Esophagus muscularis mucosa (tissue), 4 donors: ENCODE measurements at places on chromosomes 7 and 10. TPM values are rescaled to one million over a fixed set of nuclear protein-coding genes. Genes with fewer than 3 reads are reported as not detected.

The ZNF3 gene
- 25.3 TPM for total RNA-seq

The BLNK gene
- total RNA-seq = 0.86 TPM

The LRCH4 gene
- 44.6 TPM for total RNA-seq

The ZNRF2 gene
- total RNA-seq = 18.3 TPM

The VAX1 gene
- not detected for total RNA-seq

The RNF32 gene
- 0.29 TPM for total RNA-seq

The MGMT gene
- total RNA-seq = 18.4 TPM

The FGFR2 gene
- total RNA-seq = 59.6 TPM

The EIF5AL1 gene
- total RNA-seq = 0.17 TPM

The IL15RA gene
- 30.1 TPM for total RNA-seq

The UTF1 gene
- not detected for total RNA-seq

The KMT2E gene
- 77.0 TPM for total RNA-seq

The ZNF25 gene
- total RNA-seq = 21.8 TPM

The FAM180A gene
- total RNA-seq = 0.83 TPM

GRCh38 chr7:66741710-66742049 lies 1.1 kb downstream of the RABGEF1 start:
- DNase-seq = no peak

DNA sequence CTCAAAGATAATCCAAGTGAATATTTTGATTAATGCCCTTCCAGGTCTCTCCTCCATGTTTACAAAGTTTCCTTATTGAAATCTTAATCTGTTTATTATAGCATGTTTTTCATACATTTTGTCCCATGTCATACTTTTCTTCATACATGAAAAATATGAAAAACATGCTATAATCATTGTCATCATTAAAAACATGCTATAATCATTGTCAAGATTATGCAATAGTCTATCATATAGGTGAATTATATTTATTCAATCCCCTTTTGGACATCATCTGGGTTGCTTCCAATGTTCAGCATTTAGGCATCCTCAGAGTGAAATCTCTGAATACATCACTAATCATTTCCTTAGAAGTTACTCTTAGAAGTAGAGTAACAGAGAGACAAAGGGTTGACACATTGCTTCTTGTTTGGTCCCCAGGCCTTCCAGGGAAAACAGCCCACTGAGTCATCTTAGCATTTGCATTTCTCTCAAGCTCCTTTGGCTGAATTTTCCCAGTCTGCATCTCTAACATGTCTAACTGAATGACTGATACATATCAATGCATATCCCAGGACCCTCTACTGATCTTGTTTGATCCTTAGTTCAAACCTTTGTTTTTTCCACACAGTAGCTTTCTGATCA lies 87.0 kb downstream of the SGMS1 start:
- DNase-seq = peak; percentile 19

DNA sequence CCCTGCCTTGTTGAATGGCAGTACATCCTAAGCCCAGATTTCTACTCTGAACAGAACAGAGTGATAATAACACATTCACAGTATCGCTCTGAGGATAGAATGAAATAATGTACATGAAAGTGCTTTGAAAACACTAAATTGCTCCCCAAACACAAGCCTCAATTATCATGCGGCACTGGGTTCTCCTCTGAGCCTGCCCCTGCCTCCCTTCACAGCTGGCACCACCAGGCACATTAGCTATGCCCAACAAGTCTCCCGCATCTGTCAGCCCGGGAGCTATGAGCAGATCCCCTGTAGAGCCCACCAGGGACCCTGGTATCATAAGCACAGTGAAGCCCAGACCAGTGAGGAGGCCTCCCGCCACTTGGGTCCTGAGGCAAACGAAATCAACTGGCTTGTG lies 405.5 kb downstream of the GRID1 start:
- no peak for DNase-seq

DNA sequence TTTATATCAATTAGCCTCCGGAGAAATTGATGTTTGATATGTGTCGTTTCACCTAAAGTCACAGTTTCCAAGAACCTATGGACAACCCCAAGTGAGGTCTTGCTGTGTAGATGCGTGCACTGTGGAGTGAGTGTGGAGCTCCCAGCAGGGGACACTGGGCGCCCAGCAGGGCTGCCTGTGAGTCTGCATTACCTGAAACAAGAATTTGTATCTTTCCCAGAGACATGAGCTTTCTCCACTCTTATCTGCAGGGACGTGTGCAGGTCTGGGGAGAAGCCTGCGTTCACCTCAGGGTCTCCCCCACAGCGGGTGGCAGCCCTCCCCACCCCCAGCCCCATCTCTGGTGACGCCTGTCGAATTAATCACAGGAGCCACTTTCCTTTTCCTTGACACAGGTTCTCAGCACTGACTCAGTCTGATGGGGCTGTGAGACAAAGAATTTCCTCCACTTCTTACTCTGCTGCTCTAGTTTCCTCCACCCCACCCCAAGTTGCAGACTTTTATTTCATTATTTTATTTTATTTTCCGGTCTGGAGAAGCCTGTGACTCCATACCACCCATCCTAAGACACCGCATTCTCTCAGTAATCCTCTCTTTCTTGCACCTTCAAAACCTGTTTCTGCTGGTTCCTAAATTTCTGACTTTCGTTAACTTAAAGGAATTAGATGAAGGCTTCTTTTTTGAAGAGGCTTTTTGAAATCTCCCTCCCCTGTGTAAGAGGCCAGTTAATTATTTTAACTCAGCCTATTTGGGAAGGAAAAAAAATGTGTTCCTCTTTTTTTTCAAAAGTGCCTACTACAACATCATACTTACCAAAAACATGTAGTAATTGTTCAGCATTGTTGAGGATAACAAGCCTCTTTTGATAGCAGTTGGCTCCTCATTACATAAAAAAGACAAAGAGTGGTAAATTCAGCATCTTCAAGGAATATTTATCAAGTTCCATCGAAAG lies 17.0 kb upstream of the INSIG1 start:
- DNase-seq = no peak

- DNase-seq = no peak
Observed at GRCh38 chr10:122464250-122464510, 2.8 kb downstream of the HTRA1 start.

- DNase-seq = no peak
Observed at GRCh38 chr7:988963-989529, 6.1 kb downstream of the CYP2W1 start.

DNA sequence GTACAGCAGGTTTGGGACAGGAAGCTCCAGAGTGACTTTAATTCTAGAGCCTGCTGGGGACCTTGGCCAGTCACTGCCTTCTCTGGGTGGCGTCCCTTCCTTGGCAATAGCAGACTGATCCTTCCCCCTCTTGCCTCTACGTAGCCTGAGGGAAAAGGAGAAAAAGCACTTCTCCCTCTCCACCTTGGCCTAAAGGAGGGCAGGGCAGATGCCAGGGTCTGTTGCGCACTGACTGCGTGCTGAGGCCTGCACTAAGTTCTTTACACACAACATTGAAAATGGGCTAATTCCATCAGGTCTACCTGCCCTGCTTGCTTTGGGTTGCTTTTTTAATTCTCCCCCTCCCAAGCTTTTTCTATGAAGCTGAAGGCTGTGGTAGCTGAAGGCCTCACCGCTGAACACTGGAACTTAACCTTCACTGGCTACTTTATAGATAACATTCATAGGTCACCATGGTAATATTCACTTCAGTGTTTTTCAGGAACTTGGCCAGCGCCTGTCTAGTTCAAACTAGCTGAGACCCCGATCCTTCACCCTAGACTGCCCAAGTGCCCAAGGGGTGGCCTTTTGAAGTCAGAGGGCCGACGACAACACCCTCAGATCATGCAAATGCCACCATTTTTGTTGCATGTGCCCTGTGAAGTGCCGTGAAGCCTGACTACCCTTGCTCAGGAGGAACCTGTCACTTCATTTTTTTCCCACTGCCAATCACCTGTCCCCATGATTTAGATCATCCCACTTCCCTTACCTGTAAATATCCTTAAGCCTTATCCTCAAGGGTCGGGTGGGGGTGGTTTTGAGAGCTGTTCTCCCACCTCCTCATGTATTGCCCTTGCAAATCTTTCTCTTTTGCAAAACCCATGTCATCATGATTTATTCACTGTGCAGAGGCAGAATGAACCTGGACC lies 28.7 kb downstream of the PRF1 start:
- no peak for DNase-seq

GRCh38 chr10:6191569-6191968 lies 11.2 kb upstream of the PFKFB3 start:
- DNase-seq = no peak

- DNase-seq = no peak
Observed at GRCh38 chr7:117982071-117983055, 109.1 kb upstream of the CTTNBP2 start.

DNA sequence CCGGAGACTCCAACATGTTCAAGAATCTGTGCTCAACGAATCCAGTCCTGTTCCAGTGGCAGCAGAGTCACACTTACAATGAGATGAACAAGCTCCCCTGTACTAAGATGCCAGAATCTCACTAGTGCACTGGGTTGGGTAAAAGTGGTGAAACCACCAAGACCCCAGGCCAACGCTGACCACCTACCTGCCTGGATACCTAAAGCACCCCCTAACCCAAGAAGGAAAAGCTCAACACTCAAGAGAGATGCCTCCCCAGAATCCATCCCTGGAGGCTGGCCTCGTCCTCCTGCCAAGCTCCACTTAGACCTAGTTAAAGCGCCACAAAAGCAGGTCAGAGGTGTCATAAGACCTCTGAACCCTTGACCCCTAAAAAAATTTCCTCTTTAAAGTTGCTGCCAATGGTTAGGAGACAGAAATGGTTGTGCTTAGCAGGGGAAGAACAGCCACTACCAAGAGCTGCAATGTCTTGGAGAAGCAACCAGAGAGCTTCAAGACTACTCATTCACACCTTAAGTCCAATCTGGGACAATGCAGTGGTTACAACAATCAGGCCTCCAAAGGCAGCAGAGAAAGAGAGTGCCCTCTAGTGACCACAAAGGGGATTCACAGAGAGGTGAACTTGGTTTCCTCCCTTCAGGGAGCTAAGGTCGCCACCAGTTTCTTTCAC lies 94.6 kb upstream of the MACROH2A2 start:
- DNase-seq = no peak

DNA sequence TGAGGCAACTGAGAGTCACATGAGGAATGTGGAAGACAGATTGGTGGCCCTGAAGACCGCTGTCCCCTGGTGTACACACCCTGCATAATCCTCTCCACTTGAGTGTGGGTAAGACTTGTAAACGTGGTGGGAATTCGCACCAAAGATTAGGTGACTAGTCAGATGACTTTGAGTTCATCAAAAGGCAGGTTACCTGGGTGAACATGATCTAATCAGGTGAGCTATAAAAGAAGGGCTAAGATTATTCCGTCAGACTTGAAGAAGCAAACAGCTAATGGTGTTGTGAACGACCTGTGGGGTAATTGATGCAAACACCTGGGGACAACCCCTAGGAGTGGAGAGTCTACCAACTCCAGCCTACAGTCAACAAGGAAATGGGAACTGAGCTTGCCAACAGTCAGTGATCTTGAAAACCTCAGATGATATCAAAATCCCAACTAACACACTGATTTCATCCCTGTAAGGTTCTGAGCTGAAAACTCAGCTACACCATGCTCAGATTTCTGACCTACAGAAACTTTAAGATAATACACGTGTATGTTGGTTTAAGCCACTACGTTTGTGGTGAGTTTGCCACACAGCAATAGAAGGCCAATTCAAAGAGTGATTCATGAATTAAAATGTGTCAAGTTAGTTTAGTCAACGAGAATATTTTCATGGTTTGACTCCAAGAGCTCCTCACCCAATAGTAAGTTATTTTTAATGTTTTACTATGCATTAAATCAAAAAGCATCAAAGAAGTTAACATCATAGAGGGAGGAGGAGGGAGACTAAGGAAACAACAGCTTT lies 16.7 kb downstream of the PRTFDC1 start:
- peak; percentile 79 for DNase-seq

DNA sequence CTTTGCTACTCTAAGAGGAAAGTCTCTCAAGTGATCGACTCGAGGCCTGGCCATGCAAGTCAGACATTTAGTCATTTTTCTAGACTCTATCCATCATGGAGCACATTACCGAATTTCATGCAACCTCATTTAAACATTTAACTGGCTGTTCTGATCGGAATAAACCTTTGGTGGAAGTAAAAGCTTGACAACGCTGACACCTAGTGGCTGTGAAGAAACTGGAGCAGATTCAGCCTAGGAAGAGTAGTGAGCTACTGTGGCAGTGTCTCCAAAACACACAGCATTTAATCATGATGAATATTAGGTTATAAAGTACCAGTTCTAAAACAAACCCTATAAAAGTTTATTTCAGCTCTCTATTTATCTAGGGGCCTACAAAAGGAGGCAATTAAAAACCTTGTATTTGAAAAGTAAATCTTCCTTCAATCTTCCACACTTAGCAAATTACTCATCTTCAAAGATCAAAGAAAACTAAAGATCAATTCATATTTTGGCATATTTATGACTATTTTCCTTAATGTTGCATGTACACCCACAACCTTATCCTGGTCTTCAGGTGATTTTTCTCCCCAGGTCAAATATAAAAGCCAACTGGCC lies 175.0 kb downstream of the CTNNA3 start:
- no peak for DNase-seq

DNA sequence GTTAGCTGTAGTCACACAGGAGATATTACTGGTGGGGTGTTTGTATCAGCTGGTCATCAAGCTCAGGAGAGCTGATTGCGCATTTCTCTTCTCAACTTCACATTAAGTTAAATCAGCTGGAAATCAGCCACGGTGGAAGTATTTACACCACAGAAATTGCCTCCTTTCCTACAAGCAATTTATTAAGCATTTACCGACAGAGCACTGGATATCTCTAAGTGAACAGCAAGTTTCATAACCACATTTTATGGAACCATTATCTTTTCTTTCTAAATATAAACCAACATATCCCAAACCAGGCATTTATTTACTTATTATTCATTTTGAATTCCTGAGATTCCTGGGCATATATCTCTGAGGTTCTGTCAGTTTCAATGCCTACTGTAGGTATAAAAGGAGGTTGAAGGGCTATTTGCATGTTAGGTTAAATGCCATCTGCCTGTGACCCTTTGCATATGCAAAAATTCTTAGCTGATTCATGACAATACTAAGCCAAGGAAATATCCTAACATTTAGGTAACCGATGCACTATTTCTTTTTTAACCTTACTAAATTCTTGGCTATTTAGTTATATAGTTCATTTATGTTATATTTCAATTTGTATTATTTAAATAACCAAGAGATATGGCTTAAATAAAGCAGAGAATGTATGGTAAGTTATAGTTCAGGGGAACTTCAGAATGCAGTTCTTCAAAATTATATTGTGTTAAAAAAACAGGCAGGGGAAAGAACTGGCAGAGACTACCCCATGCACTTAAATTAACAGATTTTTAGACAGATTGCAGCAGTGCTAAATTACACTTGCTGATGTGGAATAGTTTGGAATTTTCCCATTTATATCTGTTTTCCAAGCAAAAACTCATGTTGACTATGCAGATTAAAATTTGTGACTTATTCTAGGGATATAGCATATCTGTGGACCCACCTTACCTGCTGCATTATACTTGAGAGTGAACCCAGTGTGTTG lies 56.8 kb downstream of the DYNC1I1 start:
- DNase-seq = no peak

GRCh38 chr10:15313843-15314242 lies 57.2 kb downstream of the FAM171A1 start:
- no peak for DNase-seq

GRCh38 chr7:12257582-12257981 lies 46.5 kb downstream of the TMEM106B start:
- no peak for DNase-seq

- no peak for DNase-seq
Observed at GRCh38 chr7:138500892-138501291, 40.8 kb downstream of the TRIM24 start.
